Ascending aorta (tissue), 2 donors: ENCODE measurements at places on chromosomes 2 and 18. TPM values are rescaled to one million over a fixed set of nuclear protein-coding genes. Genes with fewer than 3 reads are reported as not detected.

Gene CSRNP3
- total RNA-seq, result 2.8 TPM

Gene LNPK
- 7.1 TPM for total RNA-seq

Gene IWS1
- total RNA-seq, result 54.6 TPM

Gene AKAIN1
- total RNA-seq, result not detected

Gene FBXO41
- 5.2 TPM for total RNA-seq

Gene TMEM178A
- 29.5 TPM for total RNA-seq

DNA sequence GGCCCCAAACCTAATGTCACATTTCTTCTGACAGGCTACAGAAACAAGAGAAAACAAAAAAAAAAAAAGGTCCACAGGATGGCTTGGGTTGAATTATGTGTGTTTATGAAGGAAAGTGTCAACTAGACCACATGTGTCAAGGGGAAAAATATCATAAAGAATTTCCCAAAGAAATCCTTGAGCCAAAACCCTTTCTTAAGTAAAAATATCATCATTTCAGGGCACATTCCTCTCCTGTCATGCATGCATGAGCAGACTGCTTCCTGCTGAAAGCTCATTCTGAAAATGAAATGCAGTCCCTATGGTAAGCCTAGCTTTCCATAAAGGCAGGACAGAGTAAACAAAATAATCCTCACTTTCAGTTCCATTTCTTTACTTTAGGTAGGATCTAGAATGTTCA lies 85.7 kb upstream of the RBBP8 start:
- no peak for DNase-seq
- H3K4me3 ChIP-seq, result no peak overlapping the region
- H3K4me1 ChIP-seq, result no peaks in the 10 kb centered on the region
- no peaks in the 10 kb centered on the region for H3K36me3 ChIP-seq
- H3K27me3 ChIP-seq, result no peaks in the 10 kb centered on the region

GRCh38 chr2:193907561-193907960 lies 1712.8 kb upstream of the TMEFF2 start:
- no peaks in the 10 kb centered on the region for H3K4me1 ChIP-seq
- no peak overlapping the region for H3K27ac ChIP-seq
- DNase-seq, result no peak
- no peaks in the 10 kb centered on the region for H3K36me3 ChIP-seq
- no peak overlapping the region for H3K4me3 ChIP-seq
